CD4-positive, alpha-beta T cell treated with Interleukin-21 for 1 hour (primary cell): ENCODE measurements at places on chromosomes 5 and 9.
A peak's percentile ranks its signal among the peaks of the same experiment; 100 is the strongest.

- no peak for DNase-seq
Observed at GRCh38 chr9:121622387-121623203, 28.8 kb upstream of the DAB2IP start.

GRCh38 chr9:134025606-134026541 lies 593 bp downstream of the BRD3OS start:
- peak; percentile 42 for DNase-seq

- DNase-seq = peak; percentile 12
Observed at GRCh38 chr9:21060919-21061561, 16.7 kb downstream of the IFNB1 start.

GRCh38 chr5:124398460-124398859 lies 348.0 kb downstream of the ZNF608 start:
- DNase-seq = no peak

- no peak for DNase-seq
Observed at GRCh38 chr5:158026304-158027031, 167.5 kb upstream of the CLINT1 start.

DNA sequence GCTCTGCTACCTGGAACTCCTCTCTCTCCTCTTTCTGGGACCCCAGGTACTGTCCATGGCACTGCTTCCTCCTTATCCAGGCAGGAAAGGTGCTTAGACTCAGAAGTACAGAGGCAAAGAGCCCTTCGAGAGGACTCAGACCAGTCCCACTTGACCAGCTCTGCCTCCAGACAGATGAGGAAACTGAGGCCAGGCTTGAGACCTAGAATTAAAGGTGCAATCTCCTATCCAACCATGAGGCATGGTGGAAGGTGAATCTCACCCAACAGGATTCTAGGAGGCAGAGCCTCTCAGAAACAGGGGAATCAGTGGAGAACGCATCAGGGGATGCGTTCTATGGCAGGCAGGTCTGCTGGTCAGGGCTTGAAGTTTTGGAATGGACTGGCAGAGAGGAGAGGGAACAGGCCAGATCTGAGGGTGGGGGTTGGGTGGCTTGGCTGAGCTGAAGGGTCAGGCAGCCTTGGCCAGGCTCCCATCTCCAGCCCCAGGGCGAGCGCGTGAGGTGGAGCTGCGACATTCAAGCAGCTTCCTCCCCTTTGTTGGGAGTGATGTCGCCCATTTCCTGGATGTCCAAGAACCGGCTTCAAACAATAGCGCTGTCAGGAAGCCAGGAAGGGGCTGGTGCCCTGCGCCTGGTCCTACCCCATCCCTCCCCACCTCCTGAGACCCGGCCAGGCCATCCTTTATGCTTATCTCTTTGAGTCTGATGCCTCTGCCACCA lies 26.2 kb downstream of the NDUFA8 start:
- DNase-seq = no peak
